ENCODE measurements at places on chromosomes 7 and 10.

- peak; percentile 41 for DNase-seq
Measured at GRCh38 chr7:69403169-69403568, 195.1 kb upstream of the AUTS2 start.

GRCh38 chr7:2635810-2636701, 4.3 kb downstream of the TTYH3 start:
- DNase-seq: no peak

- no peak for DNase-seq
Measured at GRCh38 chr7:145817687-145818086, 298.9 kb upstream of the CNTNAP2 start.

- DNase-seq: no peak
Measured at GRCh38 chr7:91543646-91544045, 279.4 kb downstream of the FZD1 start.

DNA sequence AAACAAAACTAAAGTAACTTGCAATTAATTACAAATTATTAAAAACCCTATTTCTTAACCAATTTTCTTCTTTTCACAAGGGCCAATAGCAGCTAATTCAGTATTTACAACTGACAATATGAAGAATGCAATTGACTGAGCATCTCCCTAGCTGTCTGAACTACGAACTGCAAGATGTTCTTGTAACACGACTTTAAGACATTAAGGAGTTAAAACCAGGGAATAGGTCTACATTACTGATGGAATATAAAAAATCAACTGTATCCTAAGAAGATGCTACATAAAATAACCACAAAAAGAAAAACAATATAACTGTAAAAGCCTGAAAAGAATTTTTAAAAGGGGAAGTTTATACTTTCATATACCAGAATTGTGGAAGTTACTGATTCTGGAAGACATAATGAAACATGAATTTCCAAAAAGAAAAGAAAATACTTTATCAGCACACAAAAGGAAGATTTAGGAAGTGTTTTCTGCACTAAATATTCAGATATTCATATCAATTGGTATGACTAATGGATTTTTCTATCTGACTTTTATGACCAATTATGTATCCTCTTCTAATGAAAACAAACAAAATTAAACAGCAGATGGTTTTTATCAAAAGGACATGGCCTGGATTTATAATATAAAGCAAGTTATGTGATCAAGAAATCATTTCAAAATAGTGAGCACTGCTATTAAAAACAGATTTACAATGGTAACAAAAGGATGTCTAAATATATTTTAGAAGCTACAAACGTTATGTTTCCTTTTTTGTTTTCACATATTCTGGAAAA, 1.6 kb downstream of the GPR22 start:
- no peak for DNase-seq

DNA sequence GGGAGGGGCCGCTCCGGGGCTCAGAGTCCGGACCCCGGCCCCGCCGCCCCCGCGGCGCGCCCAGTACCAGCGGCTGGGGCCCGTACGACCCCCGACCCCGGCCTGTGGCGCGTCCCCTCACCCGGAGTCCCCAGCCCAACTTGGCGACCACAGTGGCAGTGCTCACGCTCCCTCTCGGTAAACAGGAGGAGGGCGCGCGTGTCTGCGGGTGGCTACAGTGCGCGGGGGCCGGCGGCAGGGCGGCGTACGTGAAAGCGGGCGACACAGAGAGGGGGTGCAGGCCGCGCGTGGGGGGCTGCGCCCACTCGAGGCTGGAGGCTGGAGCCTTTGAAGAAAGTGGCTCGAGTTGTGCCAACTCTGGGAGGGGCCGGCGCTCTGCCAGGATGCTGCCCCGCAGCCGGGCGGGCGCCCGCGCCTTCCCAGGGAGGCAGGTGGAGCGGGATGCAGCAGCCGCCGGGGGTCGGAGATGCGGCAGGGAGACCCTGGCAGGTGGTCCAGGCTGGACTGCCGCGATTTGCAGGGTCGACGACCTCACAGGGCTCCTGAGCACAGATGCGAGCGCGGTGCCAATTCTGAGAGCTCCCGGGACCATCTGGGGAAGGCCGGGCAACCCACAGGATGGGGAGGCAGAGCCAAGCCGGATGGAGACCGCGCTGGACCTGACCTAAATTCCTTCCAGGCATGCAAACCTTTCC, 655 bp downstream of the PTPRE start:
- no peak for DNase-seq

DNA sequence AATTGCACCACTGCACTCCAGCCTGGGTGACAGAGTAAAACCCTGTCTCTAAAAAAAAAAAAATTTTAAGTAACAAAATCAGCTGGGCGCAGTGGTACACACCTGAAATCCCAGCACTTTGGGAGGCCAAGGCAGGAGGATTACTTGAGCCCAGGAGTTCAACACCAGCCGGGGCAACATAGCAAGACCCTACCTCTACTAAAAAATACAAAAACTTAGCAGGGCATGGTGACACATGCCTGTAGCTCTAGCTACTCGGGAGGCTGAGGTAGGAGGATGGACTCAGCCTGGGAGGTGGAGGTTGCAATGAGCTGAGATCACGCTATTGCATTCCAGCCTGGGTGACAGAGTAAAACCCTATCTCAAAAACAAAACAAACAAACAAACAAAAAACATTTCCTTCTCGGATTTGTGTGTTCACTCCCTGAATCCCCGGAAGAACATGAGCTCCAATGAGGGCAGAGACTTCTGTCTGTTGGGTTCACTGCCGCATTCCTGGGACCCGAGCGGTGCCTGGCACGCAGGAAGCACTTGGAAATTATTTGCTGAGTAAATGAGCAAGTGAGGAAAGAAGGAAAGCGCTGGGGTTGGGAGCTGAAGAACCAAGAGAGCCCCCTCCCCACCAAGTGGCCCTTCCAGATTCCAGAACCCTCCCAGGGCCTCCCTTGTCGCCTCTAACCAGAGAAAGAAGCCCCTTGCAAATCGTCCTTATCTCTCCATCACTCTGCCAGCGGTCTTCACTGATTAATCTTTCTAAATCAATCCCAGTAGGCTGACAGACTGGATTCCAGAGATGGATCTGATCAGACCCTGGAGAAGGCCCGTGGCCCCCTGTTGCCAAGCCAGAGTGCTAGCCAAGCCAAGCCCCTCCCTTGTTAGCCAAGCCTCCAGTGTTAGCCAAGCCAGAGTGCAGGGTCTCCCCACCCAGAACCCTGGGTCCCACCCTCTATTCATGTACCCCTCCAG, 6.2 kb downstream of the TNRC18 start:
- no peak for DNase-seq

GRCh38 chr10:119653209-119653608, 2.0 kb downstream of the BAG3 start:
- DNase-seq: no peak

DNA sequence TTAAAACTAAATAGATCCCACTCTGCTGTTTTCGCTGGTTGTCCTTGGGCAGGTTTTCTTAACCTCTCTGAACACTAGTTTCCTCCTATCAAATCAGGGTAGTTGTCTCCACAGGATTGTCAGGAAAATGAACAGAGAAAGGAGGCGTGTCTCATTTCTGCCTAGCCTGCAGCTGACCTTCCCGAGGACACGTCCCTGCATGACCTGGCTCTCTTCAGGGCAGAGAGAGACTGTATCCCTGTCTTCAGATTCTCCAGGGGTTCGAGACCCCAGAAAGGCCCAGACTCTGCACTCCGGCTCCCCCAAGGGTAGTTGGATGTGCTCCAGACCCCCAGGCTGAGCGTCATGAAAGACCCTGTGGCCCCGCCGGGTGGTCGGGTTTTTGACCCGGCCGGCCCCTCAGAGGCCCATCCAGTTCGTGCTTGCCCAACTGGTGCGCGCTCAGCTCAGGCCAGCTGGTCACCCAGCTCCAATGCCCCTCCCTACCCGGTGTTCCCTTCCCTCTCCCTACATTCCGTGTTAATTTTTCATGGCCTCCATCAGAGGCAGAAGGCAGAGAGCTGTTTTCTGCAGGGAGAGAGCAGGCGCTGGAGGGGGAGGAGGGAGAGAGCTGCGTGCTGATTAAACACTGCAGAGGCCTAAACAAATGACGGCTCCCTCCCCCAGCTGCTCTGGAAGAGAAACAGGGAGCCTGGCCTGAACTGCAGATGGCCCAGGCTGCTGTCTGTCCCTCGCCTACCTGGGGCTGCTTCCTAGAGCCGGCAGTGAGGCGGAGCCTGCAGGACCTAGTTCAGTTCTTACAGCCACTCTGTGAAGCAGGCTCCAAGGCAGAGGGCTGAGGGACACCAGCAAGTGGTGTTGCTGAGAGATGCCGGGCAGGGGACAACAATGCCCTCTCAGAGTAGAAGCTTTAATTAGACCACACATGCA, 86.2 kb upstream of the PPIF start:
- DNase-seq: no peak

DNA sequence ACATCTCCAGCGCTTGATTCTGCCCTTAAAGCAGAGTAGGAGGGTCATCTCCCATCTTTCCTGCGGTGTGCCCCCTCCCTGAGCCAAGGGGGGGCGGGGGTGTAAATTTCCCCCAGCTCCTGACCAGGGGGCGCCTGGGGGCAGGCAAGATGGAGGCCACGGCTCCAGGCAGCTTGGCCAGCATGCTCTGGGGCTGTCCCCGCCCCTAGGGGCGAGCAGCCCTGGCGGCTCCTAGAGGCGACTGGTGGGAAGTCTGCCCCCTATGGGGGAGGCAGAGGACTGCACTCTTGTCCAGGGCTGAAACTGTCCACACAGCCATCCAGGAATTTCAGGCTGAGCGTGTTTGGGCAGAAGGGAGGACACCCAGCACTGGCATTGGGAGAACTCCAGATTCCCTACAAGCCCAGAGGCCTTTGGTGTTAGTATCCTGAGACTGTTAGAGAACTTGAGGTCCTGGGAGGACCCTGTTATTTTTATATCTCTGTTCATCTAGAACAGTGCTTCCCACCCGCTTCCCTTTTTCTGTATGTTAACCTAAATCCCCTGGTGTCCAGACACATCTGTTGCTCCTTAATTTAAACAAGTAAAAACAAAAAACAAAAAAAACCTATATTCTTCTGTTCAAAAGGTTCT, 4.6 kb downstream of the STRA8 start:
- no peak for DNase-seq

GRCh38 chr10:110774069-110775019, 97.4 kb upstream of the PDCD4 start:
- no peak for DNase-seq

DNA sequence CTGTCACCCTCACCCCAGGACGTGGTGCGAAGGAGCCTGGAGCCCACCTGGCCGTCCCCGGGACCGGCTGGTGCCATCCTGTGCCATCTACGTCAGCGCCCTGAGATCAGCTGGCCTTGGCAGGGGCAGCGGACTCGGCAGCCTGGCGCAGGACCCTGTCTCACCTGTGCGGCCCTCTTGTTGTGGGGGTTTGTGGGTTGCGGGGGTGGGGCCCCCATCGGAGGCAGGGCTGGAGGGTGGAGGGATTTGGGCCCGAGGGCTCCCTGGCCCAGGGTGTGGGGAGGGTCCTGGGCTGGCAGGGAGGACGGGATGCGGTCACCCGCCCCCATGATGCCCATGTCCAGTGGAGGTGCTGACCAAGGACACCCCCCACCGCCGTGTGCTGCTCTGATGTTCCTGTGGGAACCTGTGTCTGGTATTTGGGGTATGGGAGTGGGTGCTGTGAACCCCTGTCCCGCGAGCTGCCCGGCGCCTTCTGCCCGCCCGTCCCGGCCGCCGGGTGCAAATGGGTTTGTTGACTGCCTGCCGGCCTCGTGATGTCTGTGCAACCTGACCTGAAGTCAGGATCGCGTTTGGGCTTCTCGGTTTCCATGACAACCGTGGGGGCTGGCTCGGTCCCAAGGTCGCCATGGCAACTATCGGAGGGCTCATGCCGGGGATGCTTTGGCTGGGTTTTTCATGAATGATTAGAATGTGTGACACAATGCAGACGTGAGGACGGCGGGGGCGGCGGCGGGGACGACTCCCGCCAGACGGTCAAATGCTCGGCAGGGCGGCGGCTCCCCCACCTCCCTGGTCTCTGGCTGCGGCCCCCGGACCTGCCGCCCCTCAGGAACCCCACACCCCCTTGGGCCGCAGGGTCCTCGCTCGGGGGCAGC, 7.3 kb downstream of the MAFK start:
- no peak for DNase-seq

GRCh38 chr7:17289074-17289645, 9.3 kb upstream of the AHR start:
- peak; percentile 31 for DNase-seq

Data from NCI-H524 treated with DMSO at 0.1 percent for 48 hours (cell line).